Panc1 (cell line): ENCODE measurements at places on chromosomes 2 and 18.

GRCh38 chr2:121239969-121240368, 45.0 kb downstream of the TFCP2L1 start:
- DNase-seq = no peak

- no peak for DNase-seq
These were observed 42.1 kb downstream of the CRACDL start for GRCh38 chr2:98893911-98894321.

GRCh38 chr2:171134624-171135230, 26.0 kb downstream of the TLK1 start:
- DNase-seq = no peak

DNA sequence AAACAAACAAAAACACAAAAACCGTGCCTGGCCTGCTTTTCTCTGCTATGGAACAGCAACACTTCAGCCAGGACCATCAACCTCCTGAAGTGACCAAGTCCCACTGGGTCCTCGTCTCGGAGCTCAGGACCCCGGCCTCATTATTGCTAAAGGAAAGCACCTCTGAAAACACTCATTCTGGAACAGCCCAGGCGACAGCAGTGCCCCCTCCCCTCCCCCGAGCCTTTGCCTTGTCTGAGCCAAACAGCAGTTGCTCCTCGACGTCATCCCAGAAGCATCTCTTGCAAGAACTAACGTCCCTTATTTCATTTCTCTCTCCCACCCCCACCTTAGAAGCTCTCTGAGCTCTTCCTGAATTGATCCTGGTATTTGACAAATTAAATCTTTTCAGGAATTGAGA, 27.4 kb downstream of the APCDD1 start:
- DNase-seq = no peak

- no peak for DNase-seq
These were observed 1.8 kb downstream of the RBFA start for GRCh38 chr18:80035997-80036396.

DNA sequence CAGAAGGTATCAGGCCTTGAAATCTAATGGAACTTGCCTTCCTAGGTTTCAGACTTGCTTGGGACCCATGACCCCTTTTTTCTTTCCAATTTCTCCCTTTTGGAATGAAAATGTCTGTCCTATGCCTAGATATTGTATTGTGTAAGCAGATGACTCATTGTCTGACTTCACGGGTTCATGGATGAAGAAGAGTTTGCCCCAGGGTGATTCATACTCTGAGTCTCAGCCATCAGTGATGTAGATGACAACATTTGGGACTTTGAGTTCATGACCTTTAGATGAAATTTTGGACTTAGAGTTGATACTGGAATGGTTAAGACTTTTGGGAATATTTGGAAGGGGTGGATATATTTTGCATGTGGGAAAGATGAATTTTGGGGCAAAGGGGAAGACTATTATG, 11.2 kb upstream of the SCYGR5 start:
- DNase-seq = peak; percentile 32

DNA sequence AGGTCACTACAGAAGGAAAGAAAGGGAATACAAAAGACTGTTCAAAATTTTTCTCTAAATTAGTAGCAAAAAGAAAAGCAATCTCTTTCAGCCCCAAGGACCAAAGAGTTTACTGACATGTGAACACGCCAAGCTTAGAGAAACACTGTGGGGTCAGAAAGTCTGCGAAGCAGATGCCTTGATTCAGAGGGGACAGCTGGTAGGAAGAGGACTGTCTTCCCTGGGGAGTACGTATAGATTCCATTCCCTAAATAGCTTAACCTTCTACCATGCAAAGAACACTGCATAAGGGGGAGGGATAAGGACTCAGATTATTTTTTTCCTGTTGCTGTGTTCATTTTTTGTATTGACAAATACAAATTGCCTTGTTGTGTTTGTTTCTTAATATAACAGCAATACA, 96.1 kb downstream of the IRS1 start:
- no peak for DNase-seq

- DNase-seq = no peak
These were observed 101.0 kb upstream of the ZNF236 start for GRCh38 chr18:76721207-76721996.

DNA sequence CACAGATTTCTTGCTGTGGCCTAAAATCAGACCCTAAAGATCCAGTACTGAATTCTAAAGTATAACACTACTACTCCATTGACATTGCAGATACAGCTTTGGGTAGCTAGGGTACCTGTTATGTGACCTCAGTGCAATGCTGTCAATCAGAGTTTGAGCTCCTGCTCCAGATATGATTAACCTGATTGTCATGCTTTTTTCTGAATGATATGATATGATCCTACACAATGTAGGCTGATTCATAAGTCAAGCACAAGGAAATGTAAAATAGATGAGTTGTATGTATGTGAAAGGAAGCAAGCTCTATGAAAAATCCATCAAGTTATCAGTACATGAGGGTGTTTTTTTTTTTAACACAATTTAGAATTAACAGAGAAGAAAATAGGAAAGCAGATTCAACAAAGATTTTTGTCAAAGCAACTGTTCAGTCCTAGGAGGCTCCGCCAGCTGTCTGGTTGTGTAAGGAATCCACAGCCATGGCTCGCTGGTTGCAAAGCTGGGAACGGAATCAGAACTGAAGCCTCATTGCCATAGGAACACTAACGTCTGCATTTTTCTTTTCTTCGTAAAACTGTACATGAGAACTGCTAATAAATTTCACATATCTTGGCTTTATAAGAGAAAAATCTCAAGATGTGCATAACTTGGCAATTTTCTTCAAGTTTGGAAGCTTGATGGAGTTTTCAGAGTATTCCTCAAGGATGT, 52.9 kb downstream of the NR4A2 start:
- no peak for DNase-seq

DNA sequence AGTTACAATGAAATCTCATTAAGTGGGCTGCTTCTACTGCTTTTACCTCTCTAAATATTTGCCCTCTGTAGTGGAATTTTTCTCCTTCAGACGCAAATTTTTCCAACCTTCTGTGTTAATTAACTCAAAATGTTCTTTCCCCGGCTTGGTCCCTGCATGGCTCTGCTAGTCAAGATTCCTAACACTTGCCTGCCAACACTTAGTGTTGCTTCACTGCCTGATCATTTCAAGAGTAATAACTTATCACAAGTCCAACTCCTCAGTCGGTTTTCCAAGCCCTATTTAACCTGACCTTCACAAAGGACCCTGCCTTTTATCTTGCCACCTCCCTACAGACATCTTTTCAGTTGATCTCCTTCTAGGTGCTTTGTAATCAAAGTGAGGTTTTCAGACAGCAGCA, 142.7 kb downstream of the HRH4 start:
- DNase-seq = no peak

- no peak for DNase-seq
These were observed 54.3 kb upstream of the ITGA6 start for GRCh38 chr2:172373076-172373475.

GRCh38 chr2:28488858-28489575, 6.8 kb upstream of the PLB1 start:
- DNase-seq = no peak

- no peak for DNase-seq
These were observed 27.3 kb upstream of the C2orf66 start for GRCh38 chr2:196836440-196836839.

DNA sequence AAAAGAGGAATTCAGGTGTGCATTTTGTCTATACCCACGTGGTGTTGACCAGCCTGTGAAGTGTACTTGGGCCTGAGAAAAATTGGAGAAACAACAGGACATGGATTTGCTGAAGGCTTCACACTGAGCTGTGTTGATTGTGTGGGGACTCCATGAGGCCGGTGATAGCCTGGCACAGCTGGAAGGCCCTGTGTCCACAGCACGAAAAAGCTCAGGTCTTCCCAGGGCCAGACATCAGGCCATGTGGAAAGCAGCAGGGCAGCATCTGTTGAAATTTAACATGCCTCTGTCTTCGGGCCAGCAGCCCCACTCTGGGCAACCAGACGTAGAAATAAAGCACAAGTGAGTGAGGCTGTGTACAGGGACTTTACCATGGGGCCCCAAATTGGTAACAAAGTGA, 84.1 kb downstream of the HS6ST1 start:
- no peak for DNase-seq

- no peak for DNase-seq
These were observed 638.2 kb upstream of the LRRTM1 start for GRCh38 chr2:80942766-80943165.
